ENCODE measurements at places on chromosomes 7 and 10.

DNA sequence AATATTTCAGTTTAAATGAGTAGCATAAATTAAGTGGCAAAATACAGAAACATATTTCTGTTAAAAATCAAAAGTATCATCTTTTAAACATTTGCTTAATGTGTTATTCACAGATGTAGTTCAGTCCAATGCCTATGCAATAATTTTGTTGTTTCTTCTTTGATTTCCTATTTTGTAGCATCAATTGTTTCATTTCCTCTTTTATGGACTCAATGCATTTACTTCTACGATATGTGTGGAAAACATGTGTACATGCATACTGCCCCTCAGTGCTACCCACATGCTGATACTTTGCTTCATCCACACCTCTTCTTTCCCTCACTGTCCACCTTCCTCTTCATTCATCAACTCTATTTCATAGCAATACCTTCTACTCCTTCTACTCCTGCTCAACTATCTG is 108.1 kb downstream of the PTN start:
- no peak for DNase-seq

DNA sequence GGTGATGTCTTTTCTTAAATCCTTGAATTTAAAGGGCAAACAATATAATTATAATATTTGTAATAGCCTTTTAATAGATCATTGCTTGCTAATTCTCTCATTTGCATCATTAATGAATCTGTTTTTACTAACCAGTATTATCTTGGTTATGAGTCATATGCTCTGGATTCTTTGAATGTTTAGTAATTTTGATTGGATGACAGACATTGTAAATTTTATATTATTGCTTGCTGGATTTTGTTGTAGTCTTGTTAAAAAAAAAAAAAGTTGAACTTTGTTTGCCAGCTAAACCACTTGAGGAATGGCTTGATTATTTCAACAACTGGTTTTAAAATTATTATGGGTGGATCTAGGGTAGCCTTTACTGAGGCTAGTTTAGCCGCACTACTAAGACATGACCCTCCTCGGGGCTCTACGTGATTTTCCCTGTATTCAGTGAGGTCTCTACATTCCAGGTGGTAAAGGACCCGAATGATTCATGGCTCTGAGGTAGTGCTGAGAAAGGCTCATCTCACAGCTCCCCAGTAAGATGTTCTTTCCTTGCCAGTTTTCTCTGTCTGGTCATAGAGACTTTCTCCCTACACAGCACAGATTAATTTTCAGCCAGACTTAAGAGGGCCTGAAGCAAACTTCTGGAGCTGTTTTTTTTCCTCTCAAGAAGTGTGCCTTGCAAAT is 8.5 kb downstream of the C10orf90 start:
- no peak for DNase-seq

GRCh38 chr7:56121440-56121839 is 5.2 kb upstream of the NUPR2 start:
- DNase-seq, result no peak

GRCh38 chr10:117550599-117551329 is 8.2 kb downstream of the EMX2 start:
- DNase-seq, result peak; percentile 75

- DNase-seq, result no peak
Measured at GRCh38 chr7:104929921-104930320, 84.1 kb upstream of the KMT2E start.

GRCh38 chr10:34116220-34116641 is 698.9 kb downstream of the PARD3 start:
- peak; percentile 43 for DNase-seq

DNA sequence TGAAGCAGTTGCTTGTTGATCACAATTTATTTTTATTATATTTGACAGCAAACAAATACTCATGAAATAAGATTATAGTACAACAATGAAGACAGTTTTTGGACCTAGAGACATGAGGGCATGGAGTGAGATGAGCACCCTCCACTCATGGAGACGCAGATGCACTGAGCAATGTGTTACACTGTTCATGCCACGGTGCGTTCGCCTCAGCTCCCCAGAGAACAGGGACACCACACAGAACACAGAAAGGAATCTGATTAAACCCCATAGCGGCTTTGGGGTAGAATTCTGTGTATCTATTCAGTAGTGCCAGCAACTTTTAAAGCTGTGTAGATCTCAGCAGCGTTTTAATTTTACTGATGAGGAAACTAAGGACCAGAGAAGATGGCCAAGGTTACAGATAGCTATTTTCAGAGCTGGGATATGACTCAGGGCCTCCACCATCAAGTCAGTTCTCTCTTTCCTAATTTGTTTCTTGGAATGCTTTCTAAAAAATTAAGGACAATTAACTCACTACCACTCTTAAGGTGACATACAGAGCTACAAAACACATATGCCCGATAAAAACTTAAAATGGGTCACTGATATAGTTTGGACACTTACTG is 33.6 kb downstream of the FAM25A start:
- DNase-seq, result no peak

DNA sequence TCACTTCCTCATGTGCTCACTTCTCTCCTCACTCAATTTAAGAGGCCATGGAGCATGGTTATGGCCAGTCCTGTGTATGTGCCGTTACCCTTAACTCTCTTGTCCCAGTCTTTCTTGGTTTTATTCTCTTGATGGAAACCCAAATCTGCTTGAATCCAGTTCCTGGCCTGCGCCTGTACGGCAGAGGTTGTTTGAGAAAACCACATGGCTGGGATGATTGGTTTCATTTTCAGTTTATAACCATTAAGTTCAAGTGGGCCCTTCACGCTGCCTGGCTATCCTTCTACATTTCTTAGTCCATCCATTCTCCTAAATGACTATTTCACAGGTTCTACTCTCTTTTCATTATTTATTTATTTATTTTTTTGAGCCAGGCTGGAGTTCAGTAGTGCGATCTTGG is 1.6 kb upstream of the ZNF239 start:
- DNase-seq, result no peak

GRCh38 chr7:66741710-66742049 is 1.1 kb downstream of the RABGEF1 start:
- no peak for DNase-seq

GRCh38 chr7:80362010-80362618 is 149.8 kb downstream of the GNAT3 start:
- no peak for DNase-seq

DNA sequence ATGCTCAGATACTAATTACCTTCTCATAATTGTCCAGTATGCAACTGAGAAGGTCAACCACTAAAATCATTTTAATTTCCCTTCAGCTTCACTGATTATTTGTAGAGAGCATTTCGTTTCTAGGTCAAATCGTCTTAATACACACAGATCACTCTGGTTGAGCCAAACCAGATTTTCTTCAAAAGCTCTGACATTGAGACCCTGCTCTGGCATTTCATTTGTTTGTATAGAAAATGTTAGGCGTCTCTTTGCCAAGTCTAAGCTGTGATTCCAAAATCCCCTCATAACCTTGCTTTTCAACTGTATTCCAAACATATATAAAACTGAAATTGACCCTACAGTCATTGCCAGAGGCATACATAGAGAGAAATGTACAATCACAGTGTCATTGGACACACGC is 520.0 kb downstream of the CNTNAP2 start:
- DNase-seq, result no peak

DNA sequence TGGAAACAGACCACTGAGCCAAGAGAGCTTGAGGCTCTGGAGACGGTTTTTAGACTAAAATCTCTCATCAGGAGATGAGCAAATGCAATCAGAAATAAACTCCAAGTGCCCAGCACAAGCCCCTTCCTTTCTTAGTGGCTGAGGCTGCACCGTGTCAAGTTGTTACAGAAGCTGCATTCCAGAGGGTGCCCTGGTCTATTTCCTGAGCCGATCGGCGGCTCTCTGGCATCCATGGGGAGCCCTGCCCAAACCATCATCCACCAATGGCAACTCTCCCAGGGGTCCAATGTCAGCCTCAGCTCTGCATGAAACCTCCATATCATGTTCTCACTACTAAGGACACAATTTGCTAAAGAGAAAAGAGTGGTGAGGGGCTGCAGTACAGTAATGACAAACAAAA is 89.6 kb downstream of the SVIL start:
- DNase-seq, result no peak

DNA sequence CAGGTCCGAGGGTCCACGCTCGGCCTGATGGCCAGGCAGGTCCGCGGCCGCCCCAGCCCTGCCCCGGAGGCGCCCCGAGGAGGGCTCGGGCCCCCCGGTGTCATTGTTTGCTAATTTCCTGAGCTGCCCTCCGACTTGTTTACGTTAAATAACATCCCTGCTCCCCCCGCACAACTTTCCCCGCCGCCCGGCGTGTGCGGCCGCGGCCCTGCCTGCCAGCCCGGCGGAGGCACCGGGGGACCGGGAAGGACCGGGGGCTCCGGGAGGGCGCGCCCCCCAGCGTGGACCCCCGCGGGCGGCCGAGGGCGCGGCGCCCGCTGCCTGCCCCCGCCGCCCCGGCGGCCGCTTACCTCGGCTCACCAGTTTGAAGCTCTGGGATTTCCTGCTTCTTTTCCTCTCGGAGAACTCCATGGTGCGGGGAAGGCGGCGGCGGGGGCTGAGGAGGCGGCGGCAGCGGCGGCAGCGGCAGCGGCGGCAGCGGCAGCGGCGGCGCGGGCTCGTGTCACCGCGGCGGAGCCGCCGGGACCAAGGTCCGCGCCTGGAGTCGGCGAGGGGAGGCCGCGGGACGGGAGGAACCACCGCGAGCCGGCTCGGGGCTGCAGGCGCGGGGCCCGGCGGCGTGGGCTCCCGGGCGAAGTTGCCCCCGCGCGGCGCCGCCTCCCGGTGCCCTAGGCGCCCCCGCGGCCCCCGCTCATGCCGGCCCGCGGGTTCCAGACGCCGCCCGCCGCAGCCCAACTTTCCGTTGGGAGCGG is 515 bp downstream of the BEND7 start:
- DNase-seq, result peak; percentile 69

DNA sequence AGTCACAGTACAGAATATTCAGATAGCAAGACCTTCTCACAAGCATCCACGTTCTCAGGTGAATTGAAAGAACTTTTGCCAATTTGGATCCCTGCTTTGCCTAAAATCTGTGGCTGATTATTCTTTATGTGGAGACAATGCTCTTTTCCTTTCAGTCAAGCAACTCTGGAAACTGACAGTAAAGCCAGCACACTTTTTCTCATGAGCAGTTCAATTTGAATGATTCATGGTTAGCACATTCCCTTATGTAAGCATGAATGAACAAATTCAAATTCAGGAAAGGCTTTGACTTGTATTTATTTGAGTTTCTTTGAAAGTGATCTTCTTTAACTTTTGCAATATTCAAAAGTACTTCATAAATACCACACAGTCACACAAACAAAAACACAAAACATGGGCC is 57.6 kb downstream of the MEOX2 start:
- DNase-seq, result no peak
